Caki2 (cell line): ENCODE measurements at places on chromosomes 4 and X.
A peak's percentile ranks its signal among the peaks of the same experiment; 100 is the strongest.

DNA sequence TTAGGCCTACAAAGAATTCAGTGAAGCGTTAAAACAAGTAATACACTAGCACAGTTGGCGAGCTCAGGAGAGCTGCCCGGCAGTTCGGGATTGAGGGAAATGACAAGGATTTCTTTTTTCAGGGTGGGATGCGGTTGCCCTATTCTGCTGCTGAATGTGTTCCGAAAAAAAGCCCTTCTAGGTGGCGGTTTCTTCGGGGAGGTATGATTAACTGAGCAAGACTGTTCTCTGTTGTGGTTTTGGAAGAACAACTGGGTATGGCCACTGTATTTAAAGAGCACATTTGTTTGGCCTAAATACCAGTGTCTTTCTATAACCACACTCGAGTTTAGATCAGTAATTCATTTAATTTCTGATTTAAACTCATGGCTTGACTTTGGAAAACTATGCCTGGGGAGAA lies 459.7 kb upstream of the FAT1 start:
- no peak for DNase-seq

DNA sequence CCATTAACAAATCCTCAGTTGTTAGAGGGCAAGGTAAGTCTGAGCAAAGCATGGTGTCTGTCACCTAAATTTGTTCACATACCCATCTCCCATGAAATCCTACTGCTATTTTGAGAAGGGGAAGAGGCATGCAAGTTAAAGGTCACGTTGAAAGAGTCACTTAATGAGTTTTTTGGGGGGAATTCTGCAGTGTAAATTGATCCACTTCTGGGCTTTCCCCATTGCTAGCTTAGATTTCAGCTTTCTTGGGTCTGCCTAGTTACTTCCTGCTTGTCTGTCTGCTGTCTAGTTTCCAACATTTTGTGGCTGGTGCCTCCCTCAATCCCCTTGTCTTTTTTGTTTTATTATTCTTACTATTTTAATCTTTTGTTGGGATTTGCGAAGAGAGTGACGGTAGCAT lies 32.0 kb downstream of the CEP135 start:
- no peak for DNase-seq

- DNase-seq: no peak
Measured at GRCh38 chr4:70530997-70531396, 12.6 kb downstream of the AMTN start.

DNA sequence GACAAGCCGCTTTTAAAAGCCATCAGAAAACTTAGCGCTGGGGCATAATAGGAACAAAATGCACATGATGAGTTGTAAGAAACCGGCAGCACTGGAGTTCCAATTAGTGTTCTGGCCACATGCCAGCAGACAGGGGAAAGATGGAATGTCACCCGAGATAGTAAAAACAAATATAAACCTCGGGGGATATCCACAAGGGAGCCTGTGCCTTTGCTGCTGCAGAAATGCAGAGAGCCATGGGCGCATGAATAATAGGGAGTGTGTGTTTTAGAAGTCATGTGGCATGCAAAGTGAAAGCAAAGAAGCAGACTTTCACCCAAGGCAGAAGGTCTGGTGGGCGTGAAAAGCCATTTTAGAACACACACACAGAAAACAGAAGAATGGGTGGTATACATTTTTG lies 19.1 kb downstream of the GPRASP3 start:
- no peak for DNase-seq

DNA sequence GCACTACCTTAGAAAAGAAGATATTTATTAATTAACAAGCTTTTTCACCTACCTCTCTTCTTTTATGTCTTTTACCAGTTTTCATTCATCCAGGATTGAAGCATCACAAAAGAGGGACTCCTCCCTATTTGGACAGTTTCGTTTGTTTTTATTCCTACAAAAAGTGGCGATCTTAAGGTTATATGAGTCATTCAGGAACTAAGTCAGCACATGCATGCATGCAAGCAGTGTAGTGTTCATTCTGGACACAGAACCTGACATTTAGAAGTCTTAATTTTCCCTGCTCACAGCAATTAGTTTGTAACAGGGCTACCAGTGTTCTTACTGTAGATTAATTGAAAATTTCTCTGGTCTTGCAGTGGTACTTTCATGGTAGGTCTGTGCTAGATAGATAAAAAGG lies 47.9 kb upstream of the QRFPR start:
- DNase-seq: no peak

- no peak for DNase-seq
Measured at GRCh38 chr4:74362347-74362746, 2.6 kb upstream of the EREG start.

DNA sequence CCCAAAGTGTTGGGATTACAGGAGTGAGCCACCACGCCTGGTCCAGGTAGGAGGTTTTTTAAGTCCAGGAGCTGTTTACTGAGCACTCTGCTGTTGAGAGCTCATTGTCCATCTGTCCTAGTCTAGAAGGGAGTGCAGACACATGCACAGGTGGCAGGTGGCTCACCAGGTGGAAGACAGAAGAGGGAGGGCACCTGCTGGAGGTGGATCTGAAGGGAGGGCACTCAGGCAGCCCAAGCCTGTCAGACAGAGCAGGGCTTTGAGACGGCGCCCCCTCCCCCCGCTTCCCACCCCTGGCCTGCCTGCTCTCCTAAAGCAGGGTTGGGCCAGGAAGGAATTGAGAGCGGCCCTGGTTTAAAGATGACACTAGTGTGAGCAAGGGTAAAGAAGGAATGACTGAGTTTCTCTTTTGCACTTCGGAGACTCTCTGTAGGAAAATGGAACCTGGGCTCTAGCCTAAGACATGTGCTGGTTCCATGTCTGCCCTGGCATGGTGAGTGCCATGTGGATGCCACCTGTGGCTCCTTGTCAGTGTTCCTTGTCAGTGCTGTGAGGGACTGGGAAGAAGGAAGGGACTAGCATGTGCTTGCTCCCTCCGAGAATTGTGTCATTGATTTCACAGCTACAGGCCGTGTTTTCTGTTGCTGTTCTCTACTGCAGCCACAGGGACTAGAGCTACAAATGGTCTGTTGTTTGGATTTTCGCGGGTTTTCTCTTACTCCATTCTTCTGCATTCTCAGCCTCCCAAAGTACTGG lies 108.6 kb downstream of the TNIP2 start:
- DNase-seq: no peak

- DNase-seq: no peak
Measured at GRCh38 chr4:82376109-82376508, 2.3 kb upstream of the HNRNPD start.

DNA sequence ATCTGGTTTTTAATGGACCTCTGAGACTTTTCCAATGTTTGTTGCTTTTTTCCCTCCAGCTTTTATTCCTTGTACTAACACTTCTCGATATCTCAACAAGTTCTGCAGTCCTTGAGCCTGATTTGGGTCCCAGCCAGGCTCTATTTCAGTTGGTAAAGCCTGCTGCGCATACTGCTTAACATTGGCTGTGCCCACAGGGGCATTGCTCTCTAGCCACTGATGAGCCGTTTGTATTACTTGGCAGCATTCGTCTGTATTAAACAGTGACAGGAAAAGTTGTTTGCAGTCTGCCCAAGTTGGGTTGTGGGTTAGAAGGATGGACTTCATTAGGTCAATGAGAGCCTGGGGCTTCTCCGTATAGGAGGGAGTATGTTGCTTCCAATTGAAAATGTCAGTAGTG lies 59.6 kb upstream of the XAGE1B start:
- no peak for DNase-seq

- DNase-seq: no peak
Measured at GRCh38 chr4:68358988-68359387, 9.1 kb upstream of the YTHDC1 start.

DNA sequence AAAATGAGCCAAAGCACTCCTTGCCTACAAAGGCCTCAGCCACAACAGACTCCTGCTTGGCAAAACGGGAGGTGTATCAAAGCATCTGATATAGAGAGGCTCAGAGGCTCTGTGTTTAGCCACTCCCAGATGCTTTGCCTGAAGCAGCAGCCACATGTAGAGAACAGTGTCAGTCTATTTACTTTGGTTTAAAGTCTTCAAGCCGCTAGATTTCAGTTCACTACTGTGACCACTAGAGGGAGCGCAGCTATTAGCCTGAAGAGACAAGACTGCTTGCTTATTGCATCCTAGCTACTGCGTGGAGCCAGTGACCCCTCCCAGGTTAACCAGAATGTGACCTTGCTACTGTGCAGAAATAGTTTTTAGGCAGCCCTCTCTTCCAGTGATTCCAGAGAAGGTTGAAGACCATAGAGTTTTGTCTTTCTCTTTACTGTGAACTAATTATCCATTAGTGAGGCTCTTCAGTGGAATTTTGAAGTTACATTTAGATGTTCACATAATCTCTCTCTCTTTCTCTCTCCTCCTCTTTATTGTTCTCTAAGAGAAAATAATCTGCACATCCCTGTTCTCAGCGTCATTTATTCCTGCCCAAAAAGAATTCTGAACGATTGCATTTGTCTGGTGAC lies 39.3 kb downstream of the BMP3 start:
- DNase-seq: peak; percentile 73

DNA sequence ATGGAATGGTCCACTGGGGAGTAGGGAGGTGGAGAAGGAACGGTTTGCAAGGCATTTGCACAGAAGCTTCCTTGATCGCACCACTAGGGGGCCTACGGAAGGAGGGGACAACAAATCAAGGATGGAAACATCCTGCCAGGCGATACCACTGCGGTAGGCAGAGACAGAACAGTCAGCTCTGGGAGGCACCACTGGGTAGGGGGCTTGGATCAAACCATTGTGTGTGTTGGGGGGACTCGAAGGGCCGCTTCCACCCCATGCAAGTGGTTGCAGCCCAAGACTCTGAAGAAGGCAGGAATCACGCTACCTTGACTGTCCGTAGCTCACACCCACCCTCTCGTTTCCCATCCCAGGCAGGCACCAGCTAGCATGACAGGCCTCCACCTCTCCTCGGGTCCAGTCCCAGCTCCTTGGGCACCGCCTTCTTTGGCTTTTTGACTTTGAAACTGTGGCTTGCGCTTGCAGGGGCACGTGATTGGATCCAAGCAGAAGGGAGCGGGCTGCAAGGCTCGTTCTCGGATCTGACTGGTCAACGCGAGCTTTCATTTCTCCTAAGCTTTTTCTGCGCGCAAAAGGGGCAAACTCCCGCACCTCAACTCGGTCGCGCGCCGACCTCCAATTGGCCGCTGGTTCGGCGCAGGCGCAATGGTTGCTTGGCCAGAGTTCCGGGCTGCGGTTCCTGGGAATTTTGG lies 28.4 kb downstream of the GAGE1 start:
- DNase-seq: no peak

GRCh38 chr4:8579526-8580320 lies 469 bp upstream of the GPR78 start:
- no peak for DNase-seq

DNA sequence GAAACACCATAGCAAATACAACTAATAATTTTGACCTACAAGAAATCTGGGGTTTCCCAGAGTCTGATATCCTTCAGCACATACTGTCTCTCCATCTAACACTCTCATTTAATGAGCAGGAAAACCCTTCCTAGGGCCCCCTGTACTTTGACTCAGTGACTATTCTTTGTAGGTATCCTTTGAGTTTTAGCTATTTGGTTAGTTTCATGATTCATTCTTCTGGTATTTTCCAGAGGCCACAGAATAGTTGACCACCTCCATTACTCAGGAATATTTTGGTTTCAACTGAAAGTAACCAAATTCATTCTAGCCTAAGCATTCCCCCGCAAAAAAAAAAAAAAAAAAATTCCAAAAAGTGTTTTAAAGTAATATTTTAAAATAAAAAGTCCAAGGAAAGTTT lies 140.0 kb downstream of the IDS start:
- DNase-seq: peak; percentile 3

DNA sequence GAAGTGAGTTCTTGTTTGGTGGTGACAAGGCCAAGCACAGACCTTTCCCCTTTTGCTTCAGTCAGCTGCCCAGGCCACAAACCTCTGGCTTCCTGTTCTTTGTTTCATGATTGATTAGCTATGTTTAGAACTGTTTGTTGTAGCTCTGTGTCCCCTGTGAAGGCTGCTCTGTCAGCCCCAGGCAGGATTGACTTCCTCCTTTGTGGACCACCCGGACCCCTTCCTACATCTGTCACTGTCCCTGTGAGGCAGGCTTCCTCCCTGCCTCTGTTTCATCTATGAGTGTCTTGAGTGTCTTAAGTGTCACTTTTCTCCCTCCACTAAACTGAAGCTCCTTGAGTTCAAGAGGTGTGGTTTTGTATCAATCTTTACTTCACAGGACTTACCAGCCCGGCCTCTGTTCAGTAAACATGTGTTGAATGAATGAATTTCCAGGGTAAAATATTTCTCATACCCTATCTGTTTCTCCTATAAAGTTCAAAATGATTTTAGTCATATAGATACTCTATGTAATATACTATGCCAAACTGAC lies 83.5 kb downstream of the ZNF674 start:
- no peak for DNase-seq

GRCh38 chr4:173134426-173134825 lies 34.2 kb upstream of the GALNT7 start:
- DNase-seq: no peak

DNA sequence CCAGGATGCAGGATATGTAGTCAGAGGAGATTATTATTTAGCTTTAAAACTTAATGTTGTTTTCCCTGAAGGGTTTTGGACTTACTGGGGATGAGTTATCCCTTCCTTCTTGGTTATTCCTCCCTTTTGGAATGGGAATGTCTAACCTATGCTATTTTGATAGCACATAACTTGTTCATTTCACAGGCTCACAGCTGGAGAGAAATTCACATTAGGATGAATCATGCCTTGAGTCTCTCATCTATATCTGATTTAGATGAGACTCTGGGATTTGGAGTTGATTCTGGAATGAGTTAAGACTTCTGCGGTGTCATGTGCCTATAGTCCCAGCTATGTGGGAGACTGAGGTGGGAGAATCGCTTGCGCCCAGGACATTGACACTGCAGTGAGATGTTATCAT lies 81.1 kb downstream of the ATP11C start:
- DNase-seq: peak; percentile 8

DNA sequence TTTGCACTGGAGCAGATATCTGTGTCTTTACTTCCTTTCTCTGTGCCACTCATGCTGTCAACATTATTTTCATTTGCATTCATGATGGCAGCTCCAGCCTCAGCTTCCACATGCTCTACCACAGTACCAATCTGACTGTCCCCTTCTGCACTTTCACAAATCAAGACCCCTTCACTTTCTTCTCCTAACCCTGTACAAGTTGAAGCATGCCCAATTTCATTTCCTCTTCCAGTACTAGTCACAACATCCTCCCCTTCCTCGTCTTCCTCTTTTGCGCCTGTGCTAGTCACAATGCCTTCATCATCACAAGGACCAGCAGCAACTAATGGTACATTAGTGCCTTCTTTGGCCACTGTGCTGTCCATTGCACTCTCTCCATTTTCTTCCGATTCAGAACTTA lies 26.5 kb downstream of the BOD1L1 start:
- DNase-seq: no peak

- peak; percentile 18 for DNase-seq
Measured at GRCh38 chr4:2408401-2408958, 10.0 kb downstream of the ZFYVE28 start.

DNA sequence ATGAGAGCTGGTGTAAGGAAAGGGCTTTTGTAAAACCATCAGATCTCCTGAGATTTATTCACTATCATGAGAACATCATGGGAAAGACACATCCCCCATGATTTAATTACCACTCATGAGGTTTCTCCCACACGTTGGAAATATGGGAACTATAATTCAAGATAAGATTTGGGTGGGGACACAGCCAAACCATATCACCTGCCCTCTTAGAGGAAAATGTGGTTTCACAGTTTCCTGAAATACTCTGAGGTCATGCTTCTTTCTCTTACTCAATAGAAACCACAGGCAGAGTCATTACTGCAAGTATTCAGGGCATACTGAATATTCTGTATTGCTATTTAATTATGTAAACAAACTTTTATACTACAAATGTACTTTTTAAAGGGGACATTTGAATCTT lies 1453.3 kb downstream of the PCDH18 start:
- no peak for DNase-seq
